Stimulated activated CD8-positive, alpha-beta memory T cell treated with anti-CD3 and anti-CD28 coated beads, Interleukin-7, amount 100 ng/mL, for 1 hour (primary cell): ENCODE measurements at places on chromosomes 3 and 15.

DNA sequence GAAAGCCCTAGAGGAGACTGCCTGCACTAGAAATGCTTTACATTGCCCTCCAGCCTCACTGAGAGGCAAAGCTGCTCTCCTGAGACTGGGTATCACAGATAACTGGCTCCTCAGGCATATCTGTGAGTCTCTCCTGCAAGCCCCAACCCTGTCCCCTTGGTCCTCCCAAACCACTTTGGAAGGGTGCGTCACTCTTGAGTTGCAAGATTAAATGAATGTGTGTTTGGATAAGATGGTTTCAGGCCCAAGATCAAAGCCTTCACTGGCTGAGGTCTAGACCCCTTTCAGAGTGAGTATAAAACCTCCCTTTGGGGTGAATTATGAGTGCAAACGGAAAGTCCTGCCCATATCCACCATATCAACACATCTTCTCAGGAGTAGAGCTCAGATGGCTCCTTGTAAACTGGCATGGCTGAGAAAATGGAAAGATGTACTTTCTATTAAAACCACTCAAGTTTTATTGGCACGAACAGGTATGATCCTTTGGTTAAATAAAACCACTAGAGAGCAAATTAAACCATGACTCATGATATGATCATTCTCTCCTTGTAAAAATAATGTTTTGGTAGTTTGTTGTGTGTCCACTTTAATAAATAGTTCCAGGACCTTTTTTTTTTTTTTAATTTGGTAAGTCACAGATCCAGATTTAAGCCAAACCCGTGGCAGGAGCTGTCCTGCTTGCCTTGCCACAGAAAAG lies 164.0 kb downstream of the CHST2 start:
- no peak for DNase-seq

- DNase-seq, result no peak
Observed at GRCh38 chr3:134471521-134472193, 14.1 kb downstream of the ANAPC13 start.

GRCh38 chr15:60591496-60592370 lies 112.8 kb upstream of the ICE2 start:
- DNase-seq, result no peak

GRCh38 chr3:123636431-123636841 lies 51.6 kb upstream of the HACD2 start:
- no peak for DNase-seq

DNA sequence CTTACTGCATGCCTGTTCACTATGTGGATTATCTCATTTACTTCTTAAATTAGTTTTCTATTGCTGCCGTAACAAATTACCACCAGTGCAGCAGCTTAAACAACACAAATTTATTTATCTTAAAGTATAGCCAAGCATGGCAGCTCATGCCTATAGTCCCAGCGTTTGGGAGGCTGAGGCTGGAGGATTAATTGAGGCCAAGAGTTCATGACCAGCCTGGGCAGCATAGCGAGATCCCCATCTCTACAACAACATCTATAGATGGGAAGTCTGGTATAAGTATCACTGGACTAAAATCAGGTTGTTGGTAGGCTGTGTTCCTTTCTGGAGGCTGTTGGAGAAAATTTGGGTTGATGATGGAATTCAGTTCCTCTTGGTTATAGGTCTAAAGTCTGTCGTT lies 5.1 kb downstream of the SLC2A2 start:
- DNase-seq, result no peak

- no peak for DNase-seq
Observed at GRCh38 chr3:33250712-33251111, 26.5 kb upstream of the FBXL2 start.

DNA sequence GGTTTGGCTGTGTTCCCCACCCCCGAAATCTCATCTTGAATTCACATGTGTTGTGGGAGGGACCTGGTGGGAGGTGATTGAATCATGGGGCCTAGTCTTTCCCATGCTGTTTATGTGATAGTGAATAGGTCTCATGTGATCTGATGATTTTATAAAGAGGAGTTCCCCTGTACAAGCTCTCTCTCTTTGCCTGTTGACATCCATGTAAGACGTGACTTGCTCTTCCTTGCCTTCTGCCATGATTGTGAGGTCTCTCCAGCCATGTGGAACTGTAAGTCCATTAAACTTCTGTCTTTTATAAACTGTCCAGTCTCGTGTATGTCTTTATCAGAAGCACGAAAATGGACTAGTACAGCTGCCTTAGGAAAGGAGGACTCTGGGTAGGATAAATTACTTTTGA lies 976.7 kb downstream of the MCTP2 start:
- no peak for DNase-seq

- no peak for DNase-seq
Observed at GRCh38 chr3:172079326-172079976, 40.1 kb downstream of the FNDC3B start.

DNA sequence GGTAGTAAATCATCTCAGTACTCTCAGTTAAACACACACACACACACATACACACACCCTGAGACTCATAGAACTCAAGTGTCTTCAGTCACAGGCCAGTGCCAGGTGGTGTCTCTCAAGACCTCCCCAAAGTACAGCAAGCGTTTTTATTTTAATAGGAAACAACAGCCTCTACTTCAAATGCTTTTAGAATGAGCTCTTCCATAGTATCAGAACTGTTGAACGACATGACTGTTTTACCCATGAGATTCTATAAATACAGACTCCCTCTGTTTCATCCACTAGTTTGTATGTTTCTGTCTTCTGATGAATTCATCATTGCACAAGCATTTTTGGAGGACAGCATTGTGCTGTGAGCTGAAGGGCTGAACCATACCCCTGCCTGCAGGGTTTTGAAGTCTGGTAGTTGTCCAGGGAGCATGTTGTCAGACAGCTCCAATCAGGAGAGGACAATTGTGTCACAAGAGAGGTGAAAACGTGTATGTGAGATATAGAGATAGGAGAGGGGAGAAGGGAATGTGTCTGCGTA lies 201.0 kb upstream of the BCL6 start:
- no peak for DNase-seq

- DNase-seq, result no peak
Observed at GRCh38 chr15:31438601-31439265, 112.1 kb downstream of the KLF13 start.

GRCh38 chr3:65551945-65552344 lies 486.8 kb downstream of the MAGI1 start:
- no peak for DNase-seq

GRCh38 chr3:144444546-144444945 lies 472.9 kb downstream of the DIPK2A start:
- DNase-seq, result no peak

DNA sequence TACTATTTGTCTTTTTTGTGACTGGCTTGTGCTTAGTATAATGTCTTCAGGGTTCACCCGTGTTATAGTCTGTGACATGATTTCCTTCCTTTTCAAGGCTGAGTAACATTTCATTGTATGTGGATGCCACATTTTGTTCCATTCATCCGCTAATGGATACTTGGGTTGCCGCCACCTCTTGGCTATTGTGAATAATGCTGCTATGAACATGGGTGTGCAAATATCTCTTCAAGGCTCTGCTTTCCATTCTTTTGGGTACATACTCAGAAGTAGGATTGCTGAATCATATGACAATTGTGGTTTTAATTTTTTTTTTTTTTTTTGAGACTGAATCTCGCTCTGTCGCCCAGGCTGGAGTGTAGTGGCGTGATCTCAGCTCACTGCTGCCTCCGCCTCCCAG lies 15.4 kb downstream of the CRTC3 start:
- DNase-seq, result no peak

GRCh38 chr15:33098094-33099058 lies 96.1 kb downstream of the FMN1 start:
- no peak for DNase-seq

GRCh38 chr3:120460862-120461261 lies 10.1 kb upstream of the FSTL1 start:
- DNase-seq, result no peak

DNA sequence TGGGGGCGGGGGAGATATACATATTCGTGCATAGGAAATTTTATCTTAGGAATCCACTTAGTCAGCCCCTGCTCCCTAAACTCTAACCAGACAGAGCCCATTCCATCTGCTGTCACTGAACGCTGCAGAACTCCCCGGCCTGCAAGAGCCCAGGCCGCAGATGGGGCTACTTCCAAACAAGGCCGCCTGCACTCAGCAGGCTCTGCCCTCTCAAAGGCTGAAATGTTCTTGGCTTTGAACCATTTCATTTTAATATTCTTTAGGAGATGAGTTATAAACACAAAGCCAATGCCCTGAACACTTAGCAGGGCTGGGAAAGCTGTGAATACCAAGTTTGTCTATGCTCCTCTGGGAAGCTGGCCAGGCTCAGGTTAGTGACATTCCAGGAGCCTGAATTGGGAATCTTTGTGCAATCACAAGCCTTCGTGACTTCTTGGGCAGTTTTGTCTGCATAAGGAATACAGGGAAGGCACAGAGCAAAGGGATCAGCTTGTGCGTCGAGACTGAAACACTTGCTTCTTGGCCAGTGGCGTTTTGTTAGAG lies 65.0 kb downstream of the SYNM start:
- DNase-seq, result no peak

- no peak for DNase-seq
Observed at GRCh38 chr3:163508206-163508605, 1570.1 kb downstream of the SI start.
